Left renal cortex interstitium (tissue), 4 donors: ENCODE measurements at places on chromosomes 4 and X. TPM values are rescaled to one million over a fixed set of nuclear protein-coding genes. Genes with fewer than 3 reads are reported as not detected.

- DNase-seq: no peak
Measured at GRCh38 chrX:57596516-57596915, 4.7 kb downstream of the ZXDB start.

DTHD1 gene
- not detected for polyA plus RNA-seq

SPP1 gene
- polyA plus RNA-seq: 259 TPM

DNA sequence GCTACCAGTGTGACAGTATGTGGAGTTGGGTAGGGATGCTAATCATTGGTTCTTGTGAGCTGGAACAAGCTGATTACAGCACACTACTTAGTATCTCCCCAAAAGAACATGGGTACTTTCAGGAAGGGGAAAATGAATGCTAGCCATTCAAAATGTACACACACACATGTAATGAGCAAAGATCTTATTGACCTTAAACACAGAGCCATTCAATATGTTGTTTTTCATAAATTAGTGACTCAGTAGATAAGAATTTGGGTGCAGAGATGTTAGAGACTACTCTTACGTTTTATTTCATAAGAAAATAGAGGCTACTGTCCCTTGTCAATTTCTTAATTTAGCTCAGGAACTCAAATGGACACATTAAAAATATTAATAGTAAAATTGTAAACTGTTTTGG lies 509.5 kb upstream of the ATOH1 start:
- no peak for DNase-seq

DNA sequence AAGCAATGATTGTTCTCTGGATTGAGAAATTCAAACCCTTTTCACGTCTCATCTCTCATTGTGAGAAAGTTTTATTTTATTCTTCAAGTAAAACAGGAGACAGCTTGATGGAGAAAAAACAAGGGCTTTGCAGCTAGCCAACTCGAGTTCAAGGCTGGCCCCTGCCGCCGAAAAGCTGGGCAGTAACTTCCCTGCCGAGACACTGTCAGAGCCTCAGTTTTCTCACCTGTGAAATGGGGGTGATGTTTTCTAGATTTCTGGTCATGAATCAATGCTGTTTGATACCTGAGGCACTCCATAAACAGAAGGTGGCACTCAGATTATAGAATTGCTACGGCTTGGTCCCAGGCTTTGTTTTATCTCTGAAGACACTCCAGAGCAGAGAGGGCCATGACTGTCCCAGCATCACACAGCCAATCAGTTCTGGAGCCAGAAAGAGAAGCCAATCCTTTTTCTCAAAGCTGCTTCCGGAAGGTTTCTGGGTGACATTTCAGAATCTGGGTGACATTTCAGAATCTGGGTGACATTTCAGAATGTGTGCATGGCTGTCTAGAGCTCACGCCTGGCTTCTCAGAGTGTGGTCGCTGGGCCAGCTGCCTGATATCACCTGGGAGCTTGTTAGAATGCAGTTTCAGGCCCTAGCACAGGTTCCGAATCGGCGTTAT lies 33.2 kb downstream of the HMX1 start:
- no peak for DNase-seq

DNA sequence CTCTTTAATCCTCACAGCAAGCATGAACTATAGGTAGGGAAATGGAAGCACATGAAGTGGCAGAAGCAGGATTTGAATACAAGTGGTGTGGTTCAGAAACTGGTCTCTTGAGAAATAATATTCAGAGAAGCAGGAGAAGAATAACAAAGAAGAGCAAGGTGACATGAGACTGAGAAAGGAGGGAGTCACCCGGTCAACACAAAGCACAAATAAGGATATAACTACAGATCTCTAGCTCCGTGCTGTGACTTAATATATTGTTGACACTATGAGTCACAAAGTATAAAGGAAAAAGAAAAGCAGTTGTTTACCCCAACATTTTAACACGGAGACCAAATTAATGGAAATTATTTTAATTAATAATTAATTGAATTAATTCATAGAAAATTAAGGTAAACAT lies 204.5 kb downstream of the CPE start:
- DNase-seq: no peak

UVSSA gene
- 4.9 TPM for polyA plus RNA-seq

GRCh38 chrX:86830685-86831084 lies 682.4 kb downstream of the DACH2 start:
- no peak for DNase-seq

DNA sequence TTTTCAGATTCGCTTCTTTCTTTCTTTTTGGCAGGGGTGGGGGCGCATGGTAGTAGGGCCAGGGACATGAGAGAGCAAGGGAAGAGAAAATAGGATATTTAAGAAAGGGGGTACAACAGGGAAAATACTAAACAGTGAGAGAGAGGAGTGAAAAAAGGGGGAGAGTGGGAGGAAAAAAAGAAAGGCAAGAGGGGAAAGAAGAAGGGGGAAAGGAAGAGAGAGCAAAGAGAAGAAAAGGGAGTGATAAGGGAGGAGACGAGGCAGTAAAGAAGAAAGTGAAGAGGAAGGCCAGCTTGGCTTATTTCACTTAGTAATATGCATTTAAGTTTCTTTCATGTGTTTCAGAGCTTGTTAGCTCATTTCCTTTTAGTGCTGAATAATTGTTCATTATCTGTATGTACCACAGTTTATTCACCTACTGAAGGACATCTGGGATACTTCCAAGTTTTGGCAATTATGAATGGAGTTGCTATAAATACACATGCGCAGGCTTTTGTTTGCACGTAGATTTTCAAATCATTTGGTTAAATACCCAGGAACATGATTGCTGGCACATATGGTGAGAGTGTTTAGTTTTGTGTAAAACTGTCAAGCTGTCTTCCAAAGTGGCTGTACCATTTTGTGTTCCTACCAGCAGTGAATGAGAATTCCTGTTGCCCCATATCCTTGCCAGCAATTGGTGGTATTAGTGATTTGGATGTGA lies 37.3 kb downstream of the CASP6 start:
- DNase-seq: no peak

TMPRSS11A gene
- 0.05 TPM for polyA plus RNA-seq
